Osteocyte (in vitro differentiated cells): ENCODE measurements at places on chromosomes 3 and 15.

DNA sequence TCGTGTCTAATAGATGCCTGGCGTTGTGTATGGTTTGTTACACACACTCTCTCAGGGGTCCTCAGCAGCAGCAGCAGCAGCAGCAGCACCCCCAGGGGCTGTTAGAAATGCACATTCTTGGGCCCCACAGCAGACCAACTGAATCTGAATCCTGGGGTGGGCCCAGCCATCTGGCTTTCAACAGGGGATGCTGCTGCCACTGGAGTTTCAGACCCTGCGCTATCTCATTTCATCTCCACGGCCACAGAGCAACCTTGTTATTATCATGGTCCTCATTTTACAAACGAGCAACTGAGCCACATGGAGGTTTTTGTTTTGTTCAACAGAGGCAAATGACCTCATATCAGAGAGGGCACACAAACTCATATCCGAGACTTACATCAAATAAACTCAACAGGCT, 47.7 kb downstream of the MGLL start:
- no peak for DNase-seq

GRCh38 chr15:31027910-31028578, 36.6 kb upstream of the MTMR10 start:
- DNase-seq: no peak

- no peak for DNase-seq
Measured at GRCh38 chr3:61247191-61247590, 4.1 kb downstream of the FHIT start.

GRCh38 chr3:12470111-12470510, 14.2 kb upstream of the TSEN2 start:
- DNase-seq: no peak

GRCh38 chr15:24729760-24730159, 54.2 kb downstream of the NPAP1 start:
- no peak for DNase-seq

GRCh38 chr3:123449997-123450604, 1.2 kb upstream of the ADCY5 start:
- no peak for DNase-seq

DNA sequence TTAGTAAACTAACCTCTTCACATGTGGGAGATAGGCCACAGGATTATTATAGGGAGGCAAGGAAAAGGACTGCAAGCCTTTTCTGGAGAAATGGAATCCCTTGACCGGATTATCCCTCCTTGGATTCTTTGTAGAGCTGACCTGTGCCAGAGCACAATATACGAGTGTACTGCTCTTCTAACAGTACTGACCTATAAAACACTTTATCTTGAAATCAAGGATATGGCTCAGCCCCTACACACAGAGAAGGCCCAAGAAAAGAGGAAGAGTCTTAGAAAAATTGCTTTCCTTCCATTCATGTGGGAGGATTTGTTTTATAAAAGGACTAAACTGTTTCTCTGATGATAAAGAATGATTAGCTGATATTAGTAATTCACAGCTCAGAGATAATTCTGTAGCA, 42.2 kb downstream of the DMXL2 start:
- no peak for DNase-seq
